AG08395 (cell line): ENCODE measurements at places on chromosomes 5 and 9.

- DNase-seq: no peak
Observed at GRCh38 chr5:113089653-113090335, 113.2 kb downstream of the DCP2 start.

DNA sequence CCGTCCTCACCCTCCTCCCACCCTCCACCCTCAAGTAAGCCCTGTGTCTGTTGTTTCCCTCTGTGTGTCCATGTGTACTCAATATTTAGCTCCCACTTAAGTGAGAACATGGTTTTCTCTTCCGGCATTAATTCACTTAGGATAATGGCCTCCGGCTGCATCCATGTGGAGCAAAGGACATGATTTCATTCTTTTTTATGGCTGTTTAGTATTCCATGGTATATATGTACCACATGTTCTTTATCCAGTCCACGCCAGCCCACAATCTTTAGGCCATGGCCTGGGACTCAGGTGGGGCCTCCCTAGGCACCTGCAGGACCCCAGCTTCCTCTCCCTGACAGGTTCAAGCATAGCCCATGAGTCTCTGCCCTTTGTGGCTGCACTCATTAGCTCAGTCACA lies 22.9 kb downstream of the UNC5A start:
- DNase-seq: no peak

- DNase-seq: no peak
Observed at GRCh38 chr5:152855441-152855840, 450.4 kb upstream of the NMUR2 start.

- no peak for DNase-seq
Observed at GRCh38 chr9:18429070-18429469, 44.9 kb upstream of the ADAMTSL1 start.

- no peak for DNase-seq
Observed at GRCh38 chr5:14675865-14676300, 11.4 kb downstream of the OTULIN start.

DNA sequence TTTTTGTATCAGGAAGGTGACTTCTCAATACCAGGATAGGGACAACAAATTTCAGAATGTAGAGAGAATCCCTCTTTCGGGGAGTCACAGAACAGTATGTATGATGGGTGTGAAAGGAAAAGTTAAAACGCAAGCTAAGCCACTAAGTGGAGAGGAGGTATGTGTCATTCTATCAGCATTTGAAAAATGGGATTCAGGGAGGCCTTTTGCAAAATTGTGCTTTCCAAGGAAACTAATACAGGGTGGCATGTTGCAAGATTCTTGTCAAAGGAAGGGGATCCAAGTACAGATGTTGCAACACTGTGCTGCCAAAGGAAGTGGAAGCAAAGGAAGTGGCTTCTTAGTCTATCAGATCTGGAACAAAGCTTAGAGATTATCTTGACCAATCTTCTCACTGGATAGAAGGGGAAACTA lies 12.6 kb upstream of the TNIP1 start:
- peak; percentile 89 for DNase-seq

GRCh38 chr5:103263054-103263453 lies 4.5 kb downstream of the MACIR start:
- no peak for DNase-seq

- DNase-seq: no peak
Observed at GRCh38 chr5:6544561-6544935, 88.3 kb downstream of the NSUN2 start.

DNA sequence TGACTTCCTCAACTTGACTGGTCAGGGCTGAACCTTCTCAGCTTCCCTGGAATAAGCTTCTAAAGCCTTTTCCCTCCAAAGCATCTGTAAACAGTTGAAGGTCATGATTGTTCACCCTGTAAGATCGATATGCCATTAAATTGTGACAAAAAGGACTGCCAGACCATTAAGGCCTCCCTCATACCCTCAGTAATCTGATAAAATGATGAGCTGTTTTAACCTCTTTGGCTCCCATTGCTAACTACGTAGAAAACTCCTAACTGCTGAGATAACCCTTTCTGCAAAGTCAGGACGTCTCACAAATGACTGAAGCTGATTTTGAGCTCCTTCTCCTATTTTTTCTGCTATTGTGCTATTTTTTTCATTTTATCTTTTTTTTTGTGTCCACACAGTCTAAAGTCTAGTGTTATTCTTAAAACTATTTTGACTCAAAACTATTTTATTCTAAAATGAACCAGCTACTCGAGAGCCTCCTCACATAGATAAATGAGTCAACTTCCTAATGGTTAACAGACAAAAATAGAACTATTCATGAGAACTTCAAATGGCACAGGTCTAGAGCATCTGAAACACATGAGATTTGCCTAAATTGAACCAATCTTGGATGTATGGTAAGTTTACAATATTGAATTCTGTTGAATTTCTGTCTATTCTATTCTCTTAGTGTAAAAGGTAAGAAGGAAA lies 395.6 kb upstream of the TLE4 start:
- peak; percentile 40 for DNase-seq

GRCh38 chr5:96978812-96979449 lies 43.1 kb downstream of the LNPEP start:
- no peak for DNase-seq

GRCh38 chr5:167993771-167994170 lies 297.7 kb upstream of the WWC1 start:
- no peak for DNase-seq

DNA sequence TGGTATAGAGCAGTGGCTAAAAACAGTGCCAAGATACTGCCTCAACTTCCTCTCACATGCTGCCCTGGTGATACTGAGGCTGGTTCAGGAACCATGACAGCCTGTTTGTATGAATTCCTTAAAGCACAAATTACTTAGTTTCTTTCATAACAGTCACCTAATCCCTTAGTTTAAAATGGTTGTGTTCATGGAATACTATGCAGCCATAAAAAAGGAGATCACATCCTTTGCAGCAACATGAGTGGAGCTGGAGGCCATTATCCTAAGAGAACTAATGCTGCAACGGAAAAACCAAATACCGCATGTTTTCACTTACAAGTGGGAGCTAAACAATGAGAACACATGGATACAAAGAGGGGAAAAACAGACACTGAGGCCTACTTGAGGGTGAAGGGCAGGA lies 21.8 kb downstream of the ZFP62 start:
- no peak for DNase-seq

GRCh38 chr9:32378993-32379729 lies 5.3 kb upstream of the ACO1 start:
- peak; percentile 79 for DNase-seq

DNA sequence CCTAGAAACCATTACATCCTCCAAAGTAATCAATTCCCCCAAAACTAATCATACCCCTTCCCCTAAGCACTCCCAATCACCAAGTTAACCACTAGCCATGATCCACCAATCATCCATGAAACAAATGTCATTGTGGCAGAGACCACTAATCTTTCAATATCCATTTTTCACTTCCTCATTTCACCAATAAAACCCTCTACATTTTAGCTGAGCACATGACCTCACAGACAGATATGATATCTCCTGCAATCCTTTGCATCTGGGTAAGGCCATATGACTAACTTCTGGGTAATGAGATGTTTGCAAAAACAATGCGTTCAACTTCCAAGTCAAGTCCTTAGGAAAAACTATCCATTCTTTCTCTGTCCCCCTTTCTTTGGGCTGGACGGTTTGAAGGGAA lies 20.7 kb downstream of the OR2S2 start:
- DNase-seq: no peak
